SJSA1 (cell line): ENCODE measurements at places on chromosomes 5 and 9.

GRCh38 chr5:125348936-125349831, 602.7 kb upstream of the ZNF608 start:
- DNase-seq, result no peak

DNA sequence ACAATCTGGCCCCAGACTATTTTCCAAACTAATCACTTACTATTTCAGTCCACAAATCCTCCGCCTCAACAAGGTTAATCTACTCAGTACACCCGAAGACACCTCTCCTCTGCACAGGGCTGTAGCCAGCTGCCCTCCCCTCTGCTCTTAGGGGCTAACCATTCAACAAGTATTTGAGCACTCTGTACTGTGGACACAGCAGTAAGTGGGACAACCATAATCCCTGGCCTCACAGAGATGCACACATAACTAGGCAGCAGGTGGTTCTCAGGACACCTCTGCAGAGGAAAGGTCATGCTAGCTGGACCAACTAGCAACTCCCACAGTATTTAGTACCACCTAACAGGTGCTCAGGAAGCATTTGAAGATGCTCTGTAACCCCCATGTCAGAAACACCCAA, 5.5 kb downstream of the CAMSAP1 start:
- no peak for DNase-seq

DNA sequence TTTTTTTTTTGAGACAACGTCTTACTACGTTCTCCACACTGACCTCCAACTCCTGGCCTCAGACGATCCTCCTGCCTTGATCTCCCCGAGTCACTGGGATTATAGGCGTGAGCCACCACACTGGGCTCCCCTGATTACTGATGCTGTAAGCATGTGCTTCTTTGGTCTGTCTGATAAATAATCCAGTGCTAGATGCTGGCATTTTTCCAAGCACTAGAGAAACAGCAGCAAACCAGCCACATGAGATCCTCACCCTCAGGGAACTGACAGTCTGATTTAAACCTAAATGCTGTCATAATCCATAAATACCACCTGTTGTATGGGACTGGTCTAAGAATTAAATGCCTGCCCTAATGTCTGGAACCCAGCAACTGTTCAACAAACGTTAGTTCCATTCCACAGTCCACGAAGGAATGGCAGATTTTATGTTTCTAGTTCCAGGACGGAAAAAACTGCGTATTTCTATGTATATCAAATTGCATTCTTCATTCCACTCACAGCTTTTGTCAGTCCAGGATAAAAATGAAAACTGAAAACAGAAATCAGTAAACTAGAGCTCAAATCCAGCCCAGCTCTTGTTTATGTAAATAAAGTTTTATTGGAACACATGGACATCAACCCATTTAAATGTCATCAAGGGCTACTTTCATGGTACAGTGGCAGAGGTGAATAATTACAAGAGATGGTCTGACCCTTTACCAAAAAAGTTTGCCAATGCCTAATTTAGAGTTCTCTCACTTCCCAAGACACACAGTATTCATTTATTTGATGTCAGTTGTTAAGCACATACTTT, 20.1 kb downstream of the SLC35D2 start:
- DNase-seq, result no peak

DNA sequence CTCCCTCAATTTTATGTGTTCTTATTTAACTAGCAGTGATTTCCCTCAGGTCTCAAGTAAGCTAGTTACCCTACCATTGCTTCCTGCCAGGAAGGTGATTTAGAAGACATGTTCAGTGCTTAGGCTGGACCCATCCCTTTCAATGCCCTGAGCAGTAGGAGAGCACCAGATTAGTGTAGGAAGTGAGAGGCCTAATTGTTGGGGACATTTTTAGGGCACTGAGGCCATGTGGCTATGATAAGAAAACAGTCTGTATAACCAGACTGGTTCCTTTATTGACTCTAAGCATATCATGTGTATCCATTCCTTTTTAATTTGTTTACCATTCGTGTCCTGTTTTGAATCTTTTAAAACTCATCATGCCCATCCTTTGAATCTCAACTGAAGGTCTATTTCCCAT, 312.3 kb upstream of the PRR16 start:
- no peak for DNase-seq

DNA sequence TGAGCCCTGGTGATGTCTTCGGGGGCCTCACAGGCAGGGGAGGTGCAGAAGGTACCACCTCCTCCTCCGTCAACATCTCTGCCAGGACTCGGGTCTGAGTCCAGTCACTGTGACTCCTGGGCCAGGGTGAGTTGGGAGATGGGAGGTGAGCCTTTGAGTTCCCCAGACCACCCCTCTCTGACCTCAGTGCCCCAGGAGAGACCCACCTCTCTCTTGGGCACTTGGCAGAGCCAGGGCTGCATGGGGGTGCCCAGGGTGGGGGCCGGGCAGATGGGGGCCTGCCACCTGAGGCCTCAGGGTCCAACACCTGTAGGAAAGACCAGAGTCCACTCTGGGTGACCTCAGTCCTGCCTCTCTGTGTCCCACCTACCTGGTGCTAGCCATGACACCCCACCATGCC, 6.8 kb downstream of the KIF12 start:
- peak; percentile 25 for DNase-seq

DNA sequence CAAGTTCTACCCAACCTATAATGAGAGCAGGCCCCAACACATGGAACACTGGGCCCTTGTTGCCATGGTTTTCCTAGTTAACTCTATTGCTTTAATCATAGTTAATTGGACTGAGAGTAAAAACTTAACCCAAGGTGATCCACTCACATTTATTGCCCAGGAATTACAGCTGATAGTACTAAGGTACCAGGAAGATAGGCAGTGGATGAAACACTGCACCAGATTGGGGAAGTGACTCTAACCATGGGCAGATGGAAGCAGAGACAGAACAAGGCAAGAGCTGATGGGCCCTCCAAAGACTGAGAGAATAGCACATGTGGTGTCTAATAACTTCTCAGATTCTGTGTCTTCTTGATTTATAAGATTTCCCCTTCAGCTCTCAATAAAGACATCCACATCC, 145.7 kb upstream of the TRIM32 start:
- DNase-seq, result no peak
